Myocyte (in vitro differentiated cells): ENCODE measurements at places on chromosomes 6 and 20.

DNA sequence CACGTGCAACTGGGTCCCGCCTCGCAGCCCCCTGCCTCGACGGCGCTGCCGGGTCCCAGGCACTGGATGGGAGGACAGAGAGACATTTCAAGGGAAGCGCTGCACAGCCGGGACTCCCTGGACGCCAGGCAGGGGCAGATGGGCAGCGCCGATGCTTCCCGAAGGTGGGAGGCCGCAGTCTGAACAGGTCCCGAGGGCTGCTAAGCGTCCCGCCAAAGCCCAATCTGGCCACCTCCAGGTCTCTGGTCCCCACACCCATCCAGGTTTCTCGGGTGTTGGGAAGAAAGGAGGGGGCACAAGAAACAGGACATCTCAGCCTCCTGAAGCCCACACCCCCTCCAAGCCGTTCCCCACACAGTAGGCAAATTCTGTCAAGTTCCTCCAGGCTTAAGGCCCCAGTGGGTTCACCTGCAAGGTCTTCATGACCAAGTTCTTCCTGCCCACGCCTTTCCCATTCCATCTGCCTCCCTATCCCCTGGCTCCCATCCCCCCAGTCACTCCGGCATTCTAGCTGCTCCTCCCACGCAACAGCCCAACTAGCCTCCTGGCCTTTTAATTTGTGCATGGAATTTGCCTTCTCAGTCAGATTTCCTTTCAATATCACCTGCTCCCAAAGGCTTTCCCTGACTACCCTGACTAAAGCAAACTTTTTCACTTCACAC, 5.4 kb upstream of the CPXM1 start:
- DNase-seq, result no peak

- peak; percentile 91 for DNase-seq
Observed at GRCh38 chr6:44489910-44490604, 102.6 kb downstream of the CDC5L start.

- no peak for DNase-seq
Observed at GRCh38 chr20:4725263-4725550, 3.5 kb downstream of the PRND start.

DNA sequence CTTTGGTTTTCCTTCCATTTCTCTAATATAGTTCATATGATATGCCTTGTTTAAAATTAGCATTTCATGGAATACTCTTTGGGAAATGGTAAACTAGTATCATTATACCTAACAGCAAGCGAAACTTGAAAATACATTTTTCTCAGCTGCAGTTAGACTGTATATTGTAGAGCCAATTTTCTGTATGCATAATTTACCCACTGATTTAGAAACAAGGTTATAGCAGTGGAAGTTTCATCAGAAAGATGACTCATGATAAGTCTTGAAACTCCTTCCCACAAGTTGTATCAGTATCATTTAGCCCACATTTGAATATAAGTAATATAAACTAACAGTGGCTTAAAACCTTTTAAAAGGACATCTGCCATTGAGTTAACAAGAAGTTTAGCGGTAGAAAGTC, 164.8 kb upstream of the BMP5 start:
- DNase-seq, result peak; percentile 41

DNA sequence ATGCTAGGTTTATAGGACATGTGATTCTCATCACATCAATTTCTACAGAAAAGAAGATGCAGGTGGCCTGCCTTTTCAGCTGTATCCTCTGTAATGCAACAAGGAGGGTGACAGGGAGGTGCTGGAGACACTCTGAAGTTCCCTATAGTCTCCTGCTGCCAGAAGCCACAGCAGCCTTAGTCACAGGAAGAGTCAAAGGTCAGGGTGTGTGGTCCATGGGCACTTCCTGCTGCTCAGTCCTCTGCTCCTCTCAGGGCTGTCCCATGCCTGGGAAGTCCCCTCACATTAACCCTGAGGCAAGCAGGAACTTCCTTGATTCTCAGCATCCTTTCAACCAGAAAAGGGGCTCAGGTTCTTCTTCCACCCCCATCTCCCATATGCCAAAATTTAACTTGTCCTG, 144.8 kb upstream of the FOXA2 start:
- peak; percentile 21 for DNase-seq

DNA sequence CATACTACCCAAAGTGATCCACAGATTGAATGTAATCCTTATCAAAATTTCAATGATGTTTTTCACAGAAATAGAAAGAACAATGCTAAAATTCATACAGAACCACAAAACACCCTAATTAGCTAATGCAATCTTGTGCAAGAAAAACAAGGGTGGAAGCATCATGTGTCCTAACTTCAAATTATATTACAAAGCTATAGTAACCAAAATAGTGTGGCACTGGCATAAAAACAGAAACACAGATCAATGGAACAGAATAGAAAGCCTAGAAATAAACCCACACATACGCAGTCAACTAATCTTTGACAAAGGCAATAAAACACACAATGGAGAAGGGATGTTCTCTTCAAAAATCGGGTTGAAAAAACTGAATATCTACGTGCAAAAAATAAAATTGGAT, 131.1 kb downstream of the TASP1 start:
- DNase-seq, result no peak

DNA sequence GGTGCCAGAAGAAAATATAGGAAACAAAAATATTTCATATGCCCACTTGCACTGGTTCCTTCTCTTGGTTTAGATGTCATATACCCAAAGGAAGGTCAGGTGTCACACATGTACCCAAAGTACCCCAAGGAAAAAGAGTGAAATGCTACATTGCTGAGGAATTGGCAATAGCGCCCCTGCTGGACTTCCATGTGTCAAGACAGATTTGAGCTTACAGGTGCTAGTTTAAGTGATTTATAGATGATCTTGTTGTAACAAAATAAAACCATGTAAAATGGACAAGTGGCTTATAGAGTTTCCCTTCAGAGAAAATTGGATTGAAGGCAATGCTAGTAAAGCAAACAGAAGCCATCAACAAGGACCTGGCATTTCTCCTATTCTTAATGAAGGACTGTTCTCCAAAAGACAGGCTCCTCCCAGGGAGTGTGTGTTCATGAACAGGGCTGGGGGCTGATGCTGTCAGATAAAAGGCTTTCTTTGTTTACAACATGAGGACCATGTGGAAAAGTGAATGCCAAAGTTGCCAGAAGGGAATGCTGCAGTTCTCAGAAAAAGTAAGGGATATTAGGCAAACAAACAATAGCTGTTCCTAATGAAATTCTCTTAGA, 64.3 kb upstream of the PAK5 start:
- peak; percentile 8 for DNase-seq

- DNase-seq, result no peak
Observed at GRCh38 chr20:12598894-12599293, 409.9 kb upstream of the SPTLC3 start.

DNA sequence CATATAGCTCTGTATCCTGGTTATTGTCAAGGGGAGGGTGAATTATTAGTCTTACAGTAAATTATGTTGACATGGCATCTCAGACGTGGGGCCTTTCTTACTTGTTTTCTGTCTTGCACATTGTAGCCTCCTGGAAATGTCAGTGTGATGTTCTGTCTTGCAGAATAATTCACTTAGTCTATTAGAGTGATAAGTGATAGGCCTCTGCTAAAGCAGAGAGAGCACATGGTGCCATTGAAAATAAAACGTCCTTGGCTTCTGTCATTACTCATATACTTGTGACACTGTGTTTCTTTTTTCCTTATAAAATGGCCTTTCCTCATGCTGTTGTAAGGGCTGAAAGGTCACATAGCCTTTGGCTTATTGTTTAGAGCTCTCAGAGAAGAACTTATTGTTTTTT, 531.0 kb downstream of the EPM2A start:
- DNase-seq, result no peak
